ENCODE measurements at places on chromosomes 7 and 10.

- no peak for DNase-seq
These were observed 10.1 kb downstream of the CALHM2 start for GRCh38 chr10:103442031-103442461.

- DNase-seq, result no peak
These were observed 66.3 kb downstream of the KMT2C start for GRCh38 chr7:152369518-152369917.

GRCh38 chr10:131021969-131022368 lies 289.6 kb downstream of the TCERG1L start:
- DNase-seq, result no peak

- DNase-seq, result no peak
These were observed 53.2 kb downstream of the STK17A start for GRCh38 chr7:43636093-43636492.

DNA sequence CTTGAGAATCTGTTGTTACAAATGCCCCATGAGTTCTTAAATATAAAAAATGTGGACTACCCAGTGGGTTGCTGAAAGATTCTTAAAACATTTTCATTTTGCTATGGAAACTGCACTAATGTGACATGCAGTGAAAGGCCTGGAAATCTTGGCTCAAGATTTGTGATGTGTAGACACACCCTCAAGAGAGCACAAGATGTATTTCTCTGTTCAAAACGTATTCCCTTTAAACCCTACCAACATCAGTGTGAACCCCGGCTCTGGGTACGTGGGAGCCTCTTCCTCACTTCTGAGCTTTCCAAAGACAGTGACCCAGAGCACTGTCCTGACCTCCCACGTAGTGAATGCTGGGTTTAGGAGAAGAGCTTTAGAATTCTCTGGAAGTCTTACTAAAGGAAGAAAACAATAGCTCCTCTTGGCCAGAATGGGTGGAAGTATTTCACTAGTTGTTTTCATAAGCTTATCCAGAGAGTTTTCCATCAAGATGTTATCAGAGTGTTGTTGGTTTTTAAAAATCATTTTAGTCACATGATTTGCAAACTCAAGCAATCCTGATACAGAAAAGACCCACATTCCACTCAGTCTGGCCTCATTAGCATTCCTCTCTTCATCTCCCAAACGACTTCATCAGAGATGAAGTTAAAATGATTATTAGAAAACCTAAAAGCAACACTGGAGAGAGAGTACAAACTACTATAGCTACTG lies 81.5 kb upstream of the AFAP1L2 start:
- DNase-seq, result no peak

DNA sequence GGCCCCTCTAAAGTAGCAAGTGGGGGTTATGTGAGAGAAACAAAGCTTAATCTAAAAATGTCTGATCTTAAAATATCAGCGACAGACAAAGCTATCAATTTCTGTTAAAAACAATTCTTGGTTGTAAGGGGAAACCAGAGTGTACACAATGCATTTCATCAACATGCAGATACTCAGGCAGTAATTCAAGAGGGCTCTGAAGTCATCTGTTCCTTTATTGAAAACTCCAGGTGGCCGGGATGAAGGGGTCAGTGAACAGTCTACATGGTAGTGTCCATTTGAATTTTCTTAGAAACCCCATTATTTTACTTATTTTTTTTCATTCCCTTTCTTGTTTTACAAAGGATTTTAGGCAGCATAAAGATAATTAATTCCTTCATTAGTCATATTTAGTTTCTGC lies 36.7 kb upstream of the BTBD16 start:
- DNase-seq, result no peak

- no peak for DNase-seq
These were observed 142.7 kb downstream of the SDK1 start for GRCh38 chr7:3443716-3444115.

DNA sequence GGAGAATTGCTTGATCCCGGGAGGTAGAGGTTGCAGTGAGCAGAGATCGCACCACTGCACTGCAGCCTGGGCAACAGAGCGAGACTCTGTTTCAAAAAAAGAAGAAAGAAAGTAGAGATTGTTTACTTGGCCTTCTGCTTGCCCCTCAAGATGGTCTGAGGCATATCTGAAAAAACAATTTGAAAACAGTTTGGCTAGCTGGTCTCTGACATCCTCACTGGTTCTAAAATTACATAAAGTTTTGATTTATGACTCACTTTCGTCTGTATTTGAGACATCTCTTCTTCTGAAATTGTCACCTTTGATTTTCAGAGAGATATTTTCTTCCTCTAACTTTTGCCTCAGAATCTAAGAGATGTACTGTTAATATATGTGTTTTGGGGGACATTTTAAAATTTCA lies 49.6 kb upstream of the HELLS start:
- DNase-seq, result no peak

DNA sequence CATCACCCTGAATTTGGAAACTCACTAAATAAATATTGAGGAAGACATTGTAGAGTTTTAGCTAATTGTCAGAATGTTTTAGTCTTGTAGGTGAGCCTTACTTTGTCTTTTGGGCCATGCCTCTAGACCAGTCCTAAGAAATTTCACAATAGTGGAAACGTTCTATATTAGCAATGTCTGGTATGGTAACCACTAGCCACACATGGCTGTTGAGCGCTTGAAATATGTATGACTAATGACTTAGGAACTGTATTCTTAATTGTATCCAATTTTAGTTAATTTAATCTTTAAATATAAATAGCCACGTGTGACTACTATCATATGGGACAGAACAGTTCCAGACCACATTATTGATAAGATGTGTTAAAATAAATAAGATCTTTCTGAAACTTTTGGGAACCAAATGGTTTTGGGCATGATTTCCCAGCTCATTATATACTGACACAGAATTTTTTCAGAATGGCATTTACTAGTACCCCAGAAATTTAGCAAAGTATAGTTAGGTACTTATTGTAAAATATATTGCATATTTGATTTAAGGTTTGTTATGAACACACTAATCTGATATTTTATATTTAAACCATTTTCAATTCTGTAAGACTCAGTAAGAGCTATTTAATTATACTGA lies 95.0 kb downstream of the VPS50 start:
- no peak for DNase-seq

DNA sequence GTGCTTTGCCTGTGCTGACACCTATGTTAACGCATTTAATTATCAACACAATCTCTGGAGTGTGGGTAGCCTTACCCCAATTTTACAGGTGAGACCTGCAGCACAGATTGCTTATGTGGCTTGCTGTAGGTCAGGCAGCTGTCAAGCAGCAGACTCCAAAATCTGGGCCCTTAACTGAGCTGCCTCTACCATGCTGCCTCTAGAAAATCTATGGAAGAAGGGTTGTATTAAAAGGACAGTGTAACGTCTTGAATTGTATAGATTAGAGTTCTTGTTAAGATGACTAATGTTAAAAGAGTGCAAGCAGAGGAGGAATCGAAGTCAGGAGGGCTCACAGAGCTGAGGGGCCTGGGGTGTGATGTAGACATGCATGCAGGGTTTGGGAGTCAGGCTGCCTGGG lies 1.2 kb upstream of the PON3 start:
- no peak for DNase-seq

DNA sequence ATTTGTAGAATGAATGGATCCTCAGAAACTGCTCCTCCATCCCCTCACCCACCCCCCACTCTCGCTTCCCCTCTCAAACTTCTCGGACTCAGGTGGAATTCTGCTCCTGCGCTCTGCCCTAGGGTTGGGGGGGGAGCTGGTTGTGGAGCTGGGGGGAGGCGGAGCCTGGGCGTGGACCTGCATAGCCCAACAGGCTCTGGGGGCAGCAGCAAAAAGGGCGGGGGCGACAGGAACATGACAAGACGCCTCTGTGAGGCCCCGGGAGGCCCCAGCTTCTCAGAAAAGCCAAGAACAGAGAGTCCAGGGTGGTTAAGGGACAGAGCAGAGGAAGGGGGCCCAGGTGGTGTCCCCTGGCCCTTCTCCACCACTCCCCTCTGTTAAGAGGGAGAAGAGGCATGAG lies 3.5 kb downstream of the TSC22D4 start:
- DNase-seq, result no peak

GRCh38 chr10:17873946-17874345 lies 64.8 kb downstream of the MRC1 start:
- DNase-seq, result no peak

GRCh38 chr7:17153536-17153935 lies 144.9 kb upstream of the AHR start:
- no peak for DNase-seq

DNA sequence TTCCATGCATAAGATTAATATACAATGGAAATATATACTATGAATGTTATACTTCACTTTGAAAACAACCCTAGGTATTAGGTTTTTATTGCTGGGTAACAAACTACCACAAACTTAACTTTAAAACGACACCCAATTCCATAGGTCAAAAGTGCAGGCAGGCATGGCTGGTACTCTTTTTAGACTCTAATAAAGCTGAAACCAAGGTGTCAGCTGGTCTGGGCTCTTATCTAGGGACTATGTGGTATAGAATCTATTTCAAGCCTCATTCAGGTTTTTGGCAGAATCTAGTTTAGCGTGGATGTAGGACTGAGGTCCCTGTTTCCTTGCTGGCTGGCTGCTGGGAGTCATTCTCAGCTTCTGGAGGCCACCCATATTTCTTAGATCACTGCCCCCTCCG lies 65.0 kb upstream of the TMEM168 start:
- no peak for DNase-seq

- DNase-seq, result no peak
These were observed 295.4 kb downstream of the PRPF18 start for GRCh38 chr10:13882119-13882711.

DNA sequence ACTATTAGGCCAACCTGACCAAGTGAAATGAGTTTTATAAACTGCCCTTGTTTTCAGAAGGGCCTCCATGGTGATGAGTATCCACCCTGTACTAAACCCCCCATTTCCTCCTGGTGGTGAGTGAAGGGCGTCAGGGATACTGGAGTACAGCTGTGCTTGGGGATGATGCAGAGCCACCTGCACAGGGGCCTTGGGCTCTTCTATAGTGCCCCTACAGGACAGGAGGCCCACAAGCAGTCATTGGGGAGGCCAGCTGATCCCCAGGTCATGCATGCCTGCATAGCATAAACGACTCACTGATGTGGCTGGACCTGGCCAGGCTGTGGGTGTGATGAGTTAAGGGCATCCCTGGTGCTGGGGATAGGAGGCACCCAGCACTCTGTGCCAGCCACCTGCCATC lies 114.1 kb upstream of the CELF2 start:
- no peak for DNase-seq

GRCh38 chr10:23448802-23449570 lies 10.1 kb downstream of the OTUD1 start:
- DNase-seq, result no peak

GRCh38 chr7:46058086-46058823 lies 137.2 kb upstream of the IGFBP3 start:
- no peak for DNase-seq

DNA sequence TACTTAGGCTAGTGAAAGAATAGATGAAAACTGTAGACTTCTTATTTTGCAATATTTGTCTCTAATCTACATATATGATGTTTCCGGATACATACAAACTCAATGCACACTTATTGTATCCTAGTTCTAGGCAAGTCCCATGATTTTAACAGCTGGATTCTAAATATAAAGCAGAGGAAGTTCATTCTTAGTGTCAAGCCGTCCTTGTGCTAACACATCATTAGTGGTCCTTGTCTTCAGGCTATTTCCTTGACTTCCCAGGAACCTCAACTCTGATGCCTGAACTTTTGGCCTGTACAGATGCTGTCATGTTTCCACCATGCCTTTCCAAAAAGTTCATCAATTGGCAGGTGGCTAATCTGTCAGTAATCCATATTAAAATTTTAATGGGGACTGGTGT lies 301.9 kb upstream of the DGKB start:
- DNase-seq, result no peak

- DNase-seq, result no peak
These were observed 15.6 kb downstream of the LAT2 start for GRCh38 chr7:74225400-74225799.

GRCh38 chr10:123391275-123392028 lies 237.2 kb downstream of the BUB3 start:
- DNase-seq, result no peak

DNA sequence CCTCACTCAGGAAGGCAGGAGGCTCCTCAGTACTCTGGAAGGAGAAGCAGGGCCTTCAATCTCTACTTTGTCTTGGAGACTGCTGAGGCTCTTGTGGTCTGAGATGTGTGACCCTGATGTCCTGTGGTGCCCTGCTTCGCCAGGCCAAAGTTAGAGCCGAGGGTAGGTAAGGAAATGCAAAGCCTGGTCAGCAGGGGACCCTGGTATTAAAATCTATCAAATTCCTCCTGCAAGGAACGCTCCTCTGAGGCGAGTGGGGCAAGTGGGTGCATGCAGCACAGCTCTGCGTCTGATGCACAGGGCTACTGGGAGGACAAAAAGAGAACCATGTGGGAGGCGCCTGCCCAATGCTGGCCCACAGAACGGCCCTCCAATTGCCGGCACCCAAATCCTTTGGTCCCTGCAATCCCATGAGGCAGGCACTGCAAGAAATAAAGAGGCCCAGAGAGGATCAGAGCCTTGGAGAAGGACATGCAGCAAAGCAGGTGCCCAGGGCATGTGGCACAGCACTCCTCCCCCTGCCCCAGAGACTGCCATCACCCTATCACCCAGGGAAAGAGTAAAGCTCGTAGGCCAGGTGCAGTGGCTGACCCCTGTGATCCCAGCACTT lies 23.1 kb upstream of the ZMIZ1 start:
- no peak for DNase-seq

DNA sequence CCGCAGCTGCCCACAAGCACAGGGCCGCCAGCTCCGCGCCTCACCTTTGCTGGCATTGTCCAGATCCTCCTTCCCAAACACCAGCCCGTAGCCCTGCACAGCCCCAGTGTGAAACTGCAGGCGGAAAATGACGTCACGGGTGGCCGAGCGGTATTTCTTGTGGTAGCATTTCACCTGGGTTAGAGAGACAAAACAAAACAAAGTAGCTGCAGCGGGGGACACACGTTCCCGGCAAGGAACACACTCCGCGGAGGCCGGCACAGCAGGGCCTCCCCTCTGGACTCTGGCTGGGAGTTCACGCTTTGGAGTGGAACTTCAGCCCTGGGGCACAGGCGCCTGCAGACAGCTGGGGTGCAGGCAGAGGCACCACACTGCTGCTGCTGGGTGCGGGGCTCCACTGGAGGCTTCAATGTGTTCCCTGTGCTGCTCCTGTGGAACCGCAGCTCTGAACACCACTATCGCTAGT lies 181.1 kb downstream of the TNS3 start:
- DNase-seq, result no peak

All from activated CD8-positive, alpha-beta memory T cell treated with anti-CD3 and anti-CD28 coated beads for 1 hour (primary cell).